ENCODE measurements at places on chromosomes 16 and 17.
A peak's percentile ranks its signal among the peaks of the same experiment; 100 is the strongest.

- DNase-seq = no peak
Measured at GRCh38 chr17:73984941-73985340, 218.5 kb upstream of the RPL38 start.

DNA sequence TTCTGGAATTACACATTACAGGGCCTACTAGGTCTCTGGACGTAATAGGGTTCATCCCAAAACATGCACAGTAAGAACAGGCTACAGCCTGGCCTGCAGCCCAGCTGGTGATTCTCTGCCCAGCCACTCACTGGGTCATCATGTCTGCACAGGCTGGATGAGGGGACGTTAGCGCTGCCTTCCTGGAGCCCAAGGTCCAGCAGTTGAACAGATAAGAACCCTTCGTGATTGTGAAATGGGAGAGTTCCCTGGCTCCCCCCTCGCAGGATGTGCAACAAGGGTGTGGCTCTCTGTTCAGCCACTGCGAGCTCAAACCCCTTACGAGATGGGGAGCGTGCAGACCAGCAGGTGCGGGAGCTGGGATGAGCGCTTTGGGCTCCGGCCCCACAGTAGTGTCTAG lies 200.0 kb upstream of the CDH5 start:
- DNase-seq = no peak

DNA sequence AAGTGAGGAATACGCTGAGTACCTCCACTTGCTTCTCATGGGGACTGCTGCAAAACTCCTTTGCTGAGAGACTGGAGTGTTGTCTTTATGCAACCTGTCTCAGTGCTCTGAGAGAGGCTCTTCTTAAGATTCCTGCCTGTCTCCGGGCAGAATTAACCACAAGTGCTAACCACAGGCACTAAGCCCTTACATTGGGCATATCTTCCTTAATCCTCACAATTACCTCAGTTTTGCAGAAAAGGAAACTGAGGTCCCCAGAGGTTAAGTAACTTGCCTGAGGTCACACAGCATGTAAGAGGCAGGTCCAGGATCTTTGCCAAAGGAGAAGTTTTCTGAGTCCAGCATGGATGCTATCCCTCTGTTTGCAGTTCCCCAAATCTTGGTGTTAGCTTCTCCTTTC lies 86.0 kb downstream of the GP2 start:
- DNase-seq = no peak

- DNase-seq = no peak
Measured at GRCh38 chr16:69860233-69861231, 90.6 kb upstream of the CLEC18A start.

- DNase-seq = no peak
Measured at GRCh38 chr16:27980076-27980775, 83.3 kb downstream of the GSG1L start.

GRCh38 chr16:20364051-20364450 lies 11.5 kb upstream of the UMOD start:
- no peak for DNase-seq

DNA sequence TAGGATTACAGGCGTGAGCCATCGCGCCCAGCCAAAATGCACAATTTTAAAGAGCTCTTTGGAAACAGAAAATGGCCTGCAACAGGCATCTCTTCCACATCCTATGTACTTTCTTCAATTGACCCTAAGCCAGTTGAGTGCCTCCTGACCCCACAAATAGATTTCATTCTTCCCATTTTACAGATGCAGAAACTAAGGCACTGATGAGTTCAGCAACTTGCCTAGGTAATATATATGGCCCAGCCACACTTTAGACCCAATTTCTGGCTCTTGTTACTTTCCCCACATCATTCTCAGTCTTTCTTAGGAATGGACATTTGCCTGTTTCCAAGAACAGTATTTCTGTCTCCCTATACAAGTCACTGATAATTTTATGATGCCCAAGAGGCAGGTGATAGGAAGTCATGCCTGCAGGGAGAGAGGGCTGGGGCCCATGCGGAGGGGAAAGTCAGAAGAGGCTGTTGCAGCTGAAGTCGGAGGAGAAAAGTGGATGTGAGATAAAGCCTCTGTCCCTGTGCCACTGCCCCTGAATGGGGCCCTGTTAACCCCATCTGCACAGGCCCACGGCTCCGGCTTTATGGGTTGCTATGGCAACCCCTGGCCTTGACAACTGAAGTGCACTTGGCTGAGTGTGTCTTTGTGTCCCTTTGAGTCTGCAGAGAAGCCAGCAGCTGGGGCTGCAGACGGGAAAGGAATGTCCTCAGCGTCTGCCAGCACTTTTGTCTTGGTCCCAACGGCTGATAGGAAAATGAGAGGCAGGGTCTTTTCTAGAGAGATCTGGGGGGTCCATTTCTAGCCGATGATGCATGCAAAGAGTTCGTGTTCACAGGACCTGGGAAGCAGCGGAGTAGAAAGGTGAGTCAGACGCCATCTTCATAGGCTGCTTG lies 45.9 kb downstream of the ABAT start:
- peak; percentile 28 for DNase-seq

- no peak for DNase-seq
Measured at GRCh38 chr16:23611936-23612335, 15.8 kb upstream of the NDUFAB1 start.

DNA sequence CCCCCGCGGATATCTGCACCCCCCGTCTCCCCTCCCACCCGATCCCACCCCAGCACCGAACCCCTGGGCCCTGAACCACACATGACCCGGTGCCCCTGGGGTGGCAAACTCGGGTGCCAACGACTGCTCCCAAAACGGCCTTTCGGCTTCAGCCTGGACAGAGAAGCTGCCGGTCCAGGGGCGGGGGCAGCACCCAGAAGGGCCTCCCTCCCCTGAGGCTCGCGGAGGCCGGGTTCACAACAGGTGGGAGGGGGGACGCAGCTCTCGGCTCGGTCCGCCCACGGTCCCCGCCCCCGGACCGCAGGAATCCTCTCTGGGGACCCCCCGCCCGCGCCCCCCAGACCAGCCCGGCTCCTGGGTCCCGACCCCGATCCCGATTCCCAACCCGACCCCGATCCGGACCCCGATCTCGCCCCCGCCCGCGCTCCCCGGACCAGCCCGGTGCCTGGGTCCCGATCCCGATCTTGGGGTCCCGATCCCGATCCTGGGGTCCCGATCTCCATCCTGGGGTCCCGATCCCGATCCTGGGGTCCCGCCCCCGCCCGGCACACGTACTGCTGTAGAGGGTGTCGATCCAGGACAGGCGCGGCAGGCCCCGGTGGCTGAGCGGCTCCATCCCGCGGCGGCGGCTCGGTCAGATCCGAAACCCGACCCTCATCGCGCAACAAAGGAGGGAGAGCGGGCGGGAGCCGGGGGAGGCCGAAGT lies 516 bp downstream of the ABR start:
- no peak for DNase-seq

DNA sequence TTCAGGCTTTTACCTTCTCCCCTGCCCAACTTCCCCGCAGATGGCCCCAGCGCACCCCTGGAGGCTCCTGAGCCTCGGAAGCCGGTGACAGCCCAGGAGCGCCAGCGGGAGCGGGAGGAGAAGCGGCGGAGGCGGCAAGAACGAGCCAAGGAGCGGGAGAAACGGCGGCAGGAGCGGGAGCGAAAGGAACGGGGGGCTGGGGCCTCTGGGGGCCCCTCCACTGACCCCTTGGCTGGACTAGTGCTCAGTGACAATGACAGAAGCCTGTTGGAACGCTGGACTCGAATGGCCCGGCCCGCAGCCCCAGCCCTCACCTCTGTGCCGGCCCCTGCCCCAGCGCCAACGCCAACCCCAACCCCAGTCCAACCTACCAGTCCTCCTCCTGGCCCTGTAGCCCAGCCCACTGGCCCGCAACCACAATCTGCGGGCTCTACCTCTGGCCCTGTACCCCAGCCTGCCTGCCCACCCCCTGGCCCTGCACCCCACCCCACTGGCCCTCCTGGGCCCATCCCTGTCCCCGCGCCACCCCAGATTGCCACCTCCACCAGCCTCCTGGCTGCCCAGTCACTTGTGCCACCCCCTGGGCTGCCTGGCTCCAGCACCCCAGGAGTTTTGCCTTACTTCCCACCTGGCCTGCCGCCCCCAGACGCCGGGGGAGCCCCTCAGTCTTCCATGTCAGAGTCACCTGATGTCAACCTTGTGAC lies 3.6 kb downstream of the MAPK7 start:
- DNase-seq = no peak

- DNase-seq = no peak
Measured at GRCh38 chr17:9850151-9850550, 24.4 kb downstream of the GLP2R start.

GRCh38 chr17:48382989-48383388 lies 47.0 kb downstream of the SKAP1 start:
- DNase-seq = no peak

- no peak for DNase-seq
Measured at GRCh38 chr16:65663774-65664173, 541.9 kb upstream of the CDH11 start.

DNA sequence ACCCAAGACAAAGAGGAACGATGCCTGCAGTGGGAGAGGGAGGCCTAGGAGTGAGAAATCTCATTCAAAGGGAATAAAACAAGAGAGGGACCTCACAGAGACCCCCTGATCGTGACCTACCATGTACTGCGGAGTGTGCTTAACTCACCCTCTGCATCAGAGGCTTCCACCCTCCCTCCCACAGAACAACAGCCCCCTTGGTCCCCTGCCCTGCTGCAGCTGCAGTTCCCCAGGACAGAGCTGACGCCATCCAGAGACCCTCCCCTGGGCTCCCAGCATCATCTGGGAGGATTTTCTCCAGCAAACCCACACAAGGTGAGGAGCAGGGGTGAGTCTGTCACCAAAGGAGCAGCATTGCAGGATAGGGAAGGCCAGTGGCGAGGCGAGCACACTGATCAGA lies 39.8 kb downstream of the TLE7 start:
- DNase-seq = no peak

GRCh38 chr17:31499771-31500554 lies 108.5 kb downstream of the RAB11FIP4 start:
- DNase-seq = peak; percentile 82

GRCh38 chr16:1890708-1891050 lies 18.7 kb upstream of the MEIOB start:
- no peak for DNase-seq

DNA sequence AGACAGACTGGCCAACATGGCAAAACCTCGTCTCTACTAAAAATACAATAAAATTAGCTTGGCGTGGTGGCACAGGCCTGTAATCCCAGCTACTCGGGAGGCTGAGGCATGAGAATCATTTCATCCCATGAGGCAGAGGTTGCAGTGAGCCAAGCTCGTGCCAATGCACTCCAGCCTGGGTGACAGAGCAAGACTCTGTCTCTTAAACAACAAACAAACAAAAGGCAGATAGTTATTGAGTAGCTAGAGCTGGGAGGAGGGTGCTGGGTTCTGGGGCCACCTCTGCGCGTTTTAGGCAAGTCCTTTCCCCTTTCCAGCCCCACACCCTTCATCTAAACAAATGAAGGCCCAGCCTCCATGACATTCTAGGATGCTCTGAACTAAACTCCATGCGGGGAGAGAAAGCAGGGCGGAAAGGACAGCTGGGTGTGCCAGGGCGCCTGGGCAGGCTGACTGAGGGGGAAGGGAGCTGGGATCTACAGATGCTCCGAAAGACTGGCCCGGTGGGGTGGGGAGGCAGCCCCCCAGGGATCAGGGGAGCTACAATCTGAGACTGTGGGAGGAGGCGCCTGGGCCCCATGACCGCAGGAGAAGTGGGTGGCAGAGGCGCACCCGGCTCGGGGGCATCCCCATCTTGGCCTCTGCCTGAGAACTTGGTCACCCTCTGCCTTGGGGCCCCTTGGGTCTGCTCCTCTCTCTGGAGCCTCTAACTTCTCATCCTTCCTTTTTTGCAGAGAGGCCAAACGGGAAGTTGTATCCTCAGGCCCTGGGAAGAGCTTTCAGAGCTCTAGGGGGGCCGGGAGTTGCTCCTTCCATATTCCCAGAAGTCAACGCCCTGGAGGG lies 910 bp downstream of the ITGAL start:
- peak; percentile 23 for DNase-seq

GRCh38 chr16:3119701-3120408 lies 7.5 kb downstream of the ZNF205 start:
- no peak for DNase-seq

GRCh38 chr16:88770461-88771293 lies 14.3 kb downstream of the PIEZO1 start:
- DNase-seq = no peak

- no peak for DNase-seq
Measured at GRCh38 chr17:81680150-81680549, 3.4 kb downstream of the ARL16 start.

DNA sequence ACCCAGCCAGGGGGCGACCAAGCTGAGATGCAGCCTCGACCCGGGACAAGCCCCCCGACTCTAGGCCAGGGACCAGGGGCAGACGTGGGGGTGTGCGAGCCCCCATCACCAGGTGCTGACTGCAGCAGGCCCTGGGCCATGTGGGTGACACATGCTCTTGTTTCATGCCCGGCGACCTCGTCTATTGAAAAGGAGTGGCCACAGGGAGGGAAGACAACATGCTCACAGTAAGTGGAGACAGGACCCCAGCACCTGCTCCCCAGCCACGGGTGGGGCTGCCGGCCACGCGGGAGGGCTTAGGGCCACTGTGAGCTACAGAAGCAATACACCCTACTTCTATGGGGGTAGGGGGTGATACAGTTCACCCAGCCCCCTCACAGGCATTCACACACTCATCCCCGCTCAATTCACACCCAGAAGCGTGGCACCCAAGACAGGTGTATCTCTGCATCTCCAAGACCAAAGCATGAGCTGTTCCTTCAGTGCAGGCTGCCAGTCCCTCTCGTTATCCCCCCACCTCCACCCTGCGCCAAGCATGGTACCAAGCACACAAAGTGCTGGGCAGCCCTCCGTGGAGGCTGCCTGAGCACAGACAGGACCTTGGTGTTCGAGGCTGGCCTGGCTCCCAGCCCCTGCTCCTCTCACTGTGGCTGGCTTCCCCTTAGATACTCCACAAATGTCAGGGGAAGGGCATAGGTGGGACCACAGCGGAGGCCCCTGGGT lies 13.6 kb downstream of the VASN start:
- no peak for DNase-seq

GRCh38 chr17:35543856-35544255 lies 6.4 kb upstream of the SLFN12L start:
- DNase-seq = no peak

DNA sequence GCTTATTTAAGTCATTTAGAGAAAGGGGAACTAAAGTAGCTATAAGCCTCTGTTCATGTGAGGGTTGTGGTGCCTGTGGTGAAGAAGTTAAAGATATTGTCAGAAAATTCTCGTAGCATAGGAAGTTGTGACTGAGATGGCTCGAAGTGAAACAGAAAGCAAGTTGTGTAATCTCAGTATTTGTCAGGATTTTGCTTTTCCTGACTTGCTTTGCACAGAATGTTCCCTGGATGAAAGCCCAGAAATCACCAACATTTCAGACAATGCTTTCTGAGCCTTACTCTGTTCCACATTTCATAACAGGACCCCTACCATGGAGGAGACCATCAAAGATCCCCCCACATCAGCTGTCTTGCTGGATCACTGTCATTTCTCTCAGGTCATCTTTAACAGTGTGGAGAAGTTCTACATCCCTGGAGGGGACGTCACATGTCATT lies 10.6 kb downstream of the CALCOCO2 start:
- DNase-seq = no peak

DNA sequence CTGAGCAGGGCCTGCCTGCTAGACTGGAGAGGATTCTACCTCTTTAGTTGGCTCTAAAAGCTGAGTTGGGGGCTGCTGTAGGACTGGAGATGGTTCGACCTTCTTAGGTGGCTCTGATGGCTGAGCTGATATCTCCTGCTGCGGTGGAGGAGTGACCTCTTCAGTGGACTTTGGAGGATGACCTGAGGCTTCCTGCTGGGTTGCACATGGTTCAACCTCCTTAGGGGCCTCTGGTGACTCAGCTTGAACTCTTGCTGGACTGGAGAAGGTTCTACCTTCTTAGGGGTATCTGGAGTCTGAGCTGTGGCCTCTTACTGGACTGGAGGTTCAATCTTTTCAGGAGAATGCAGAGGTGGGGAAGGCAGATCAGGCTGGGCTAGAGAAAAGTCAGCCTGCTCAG lies 48.9 kb upstream of the TMEM97 start:
- DNase-seq = no peak

GRCh38 chr17:68794636-68795434 lies 160.4 kb downstream of the ABCA8 start:
- DNase-seq = peak; percentile 79

Measured in head of caudate nucleus (tissue), 42 donors.